ENCODE measurements at places on chromosomes 6 and 20. TPM values are rescaled to one million over a fixed set of nuclear protein-coding genes. Genes with fewer than 3 reads are reported as not detected.
A peak's percentile ranks its signal among the peaks of the same experiment; 100 is the strongest.

ATP6V1G2 gene
- total RNA-seq: 8.8 TPM

BPIFA3 gene
- not detected for total RNA-seq

FAM83B gene
- 0.64 TPM for total RNA-seq

GHRH gene
- not detected for total RNA-seq

GPR63 gene
- total RNA-seq: 0.48 TPM

EYA2 gene
- total RNA-seq: not detected

SCAND1 gene
- 81.4 TPM for total RNA-seq

GRCh38 chr6:43746613-43747102 is 23.4 kb upstream of the VEGFA start:
- no peaks in the 10 kb centered on the region for H3K36me3 ChIP-seq
- H3K4me1 ChIP-seq: no peaks in the 10 kb centered on the region
- H3K27me3 ChIP-seq: peaks cover 21% of the 10 kb centered on the region
- DNase-seq: no peak
- H3K27ac ChIP-seq: no peak overlapping the region

- H3K4me1 ChIP-seq: peaks cover 10% of the 10 kb centered on the region
- no peak overlapping the region for H3K27ac ChIP-seq
- DNase-seq: no peak
- no peaks in the 10 kb centered on the region for H3K36me3 ChIP-seq
- H3K4me3 ChIP-seq: no peak overlapping the region
- no peaks in the 10 kb centered on the region for H3K27me3 ChIP-seq
Measured at GRCh38 chr20:40305303-40305702, 383.7 kb downstream of the MAFB start.

DNA sequence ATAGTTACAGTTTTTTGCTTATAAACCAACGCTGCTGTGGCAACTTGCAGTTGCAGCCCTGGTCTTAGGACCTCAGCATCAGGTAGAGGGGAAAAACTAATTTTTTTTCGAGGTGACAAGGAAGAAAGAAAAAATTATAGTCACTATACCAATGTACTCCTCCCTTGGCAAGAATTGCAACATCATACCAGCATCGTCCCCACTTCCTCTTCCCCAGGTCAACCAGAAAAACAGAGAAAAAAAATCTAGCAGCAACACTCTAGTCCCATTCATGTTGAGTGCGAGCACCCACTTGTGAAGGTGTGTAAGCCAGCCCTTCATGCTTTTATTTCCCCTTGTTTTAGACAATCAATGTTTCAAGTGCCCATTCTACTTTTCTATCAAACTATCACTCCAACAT is 13.1 kb upstream of the DCBLD1 start:
- no peaks in the 10 kb centered on the region for H3K27me3 ChIP-seq
- no peak overlapping the region for H3K27ac ChIP-seq
- no peaks in the 10 kb centered on the region for H3K36me3 ChIP-seq
- no peak for DNase-seq

DNA sequence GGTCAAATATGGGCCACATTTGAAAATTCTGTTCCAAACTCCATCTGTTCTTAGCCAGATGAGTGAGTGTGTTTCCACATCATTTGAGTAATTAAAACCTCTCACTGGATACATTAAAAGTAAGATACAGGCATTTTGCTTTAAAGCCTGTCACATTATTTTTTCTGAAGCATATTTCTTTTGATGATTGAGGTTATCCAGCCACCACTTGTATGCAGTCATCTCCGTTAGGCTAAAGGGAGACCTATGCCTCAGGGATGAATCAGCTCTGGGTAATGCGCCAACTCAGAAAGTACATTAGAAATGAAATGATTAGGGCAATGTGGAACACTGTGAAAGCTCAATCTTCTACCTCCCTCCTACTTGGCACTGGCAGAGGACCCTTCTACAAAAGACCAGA is 90.7 kb downstream of the SNAP25 start:
- peaks cover 54% of the 10 kb centered on the region for H3K4me1 ChIP-seq
- no peak overlapping the region for H3K4me3 ChIP-seq
- H3K27me3 ChIP-seq: no peaks in the 10 kb centered on the region
- DNase-seq: no peak
- no peak overlapping the region for H3K27ac ChIP-seq
- no peaks in the 10 kb centered on the region for H3K36me3 ChIP-seq

DNA sequence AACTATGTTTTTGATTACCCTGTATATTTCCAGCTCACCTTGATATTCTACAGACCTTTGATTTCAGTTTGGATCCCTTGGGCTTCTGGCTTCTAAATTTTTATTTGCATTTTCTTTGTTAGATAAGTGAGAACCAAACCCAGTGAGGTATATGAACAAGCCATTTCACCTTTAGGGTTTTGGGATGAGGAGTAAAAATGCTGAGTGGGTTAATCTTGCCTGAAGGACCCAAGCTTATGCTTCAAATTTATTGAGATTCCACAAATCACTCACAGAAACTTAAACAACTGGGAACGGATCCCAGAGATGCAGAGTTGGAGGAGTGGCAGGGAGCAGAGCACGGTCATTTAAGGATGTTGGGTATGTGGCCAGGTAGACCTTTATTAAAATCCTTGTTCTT is 263.3 kb upstream of the BMP2 start:
- H3K4me3 ChIP-seq: no peak overlapping the region
- no peak overlapping the region for H3K27ac ChIP-seq
- DNase-seq: no peak
- H3K36me3 ChIP-seq: no peaks in the 10 kb centered on the region

DNA sequence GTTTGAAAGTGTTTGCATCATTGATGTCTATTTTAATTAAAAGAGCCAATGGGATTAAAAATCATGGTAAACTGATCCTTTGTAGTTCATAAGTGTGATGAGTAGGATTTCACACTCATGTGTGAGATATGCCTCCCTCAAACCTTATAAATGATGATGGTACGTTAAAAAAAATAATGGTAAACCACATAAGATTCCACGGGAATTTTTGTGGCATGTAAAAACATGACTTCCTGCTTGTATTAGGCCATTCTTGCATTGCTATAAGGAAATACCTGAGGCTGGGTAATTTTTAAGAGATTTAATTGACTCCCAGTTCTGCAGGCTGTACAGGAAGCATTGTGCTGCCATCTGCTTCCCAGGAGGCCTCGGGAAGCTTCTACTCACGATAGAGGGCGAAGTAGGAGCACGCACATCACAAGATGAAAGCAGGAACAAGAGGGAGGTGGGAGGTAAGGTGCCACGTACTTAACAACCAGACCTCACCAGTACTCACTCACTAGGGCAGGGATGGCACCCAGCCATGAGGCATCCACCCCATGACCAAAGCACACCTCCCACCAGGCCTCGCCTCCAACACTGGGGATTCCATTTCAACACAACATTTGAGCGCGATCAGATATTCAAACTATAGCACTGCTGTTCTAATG is 187.6 kb upstream of the QKI start:
- no peak overlapping the region for H3K4me3 ChIP-seq
- no peak for DNase-seq
- no peaks in the 10 kb centered on the region for H3K36me3 ChIP-seq

- H3K4me1 ChIP-seq: no peaks in the 10 kb centered on the region
- H3K36me3 ChIP-seq: no peaks in the 10 kb centered on the region
- H3K27ac ChIP-seq: no peak overlapping the region
- H3K27me3 ChIP-seq: peaks cover 41% of the 10 kb centered on the region
- H3K4me3 ChIP-seq: no peak overlapping the region
Measured at GRCh38 chr6:167442245-167442644, 117.4 kb downstream of the TTLL2 start.

GRCh38 chr20:721876-722275 is 46.3 kb upstream of the SCRT2 start:
- no peak overlapping the region for H3K4me3 ChIP-seq
- DNase-seq: no peak
- H3K27me3 ChIP-seq: peaks cover 37% of the 10 kb centered on the region
- no peaks in the 10 kb centered on the region for H3K36me3 ChIP-seq
- no peak overlapping the region for H3K27ac ChIP-seq

DNA sequence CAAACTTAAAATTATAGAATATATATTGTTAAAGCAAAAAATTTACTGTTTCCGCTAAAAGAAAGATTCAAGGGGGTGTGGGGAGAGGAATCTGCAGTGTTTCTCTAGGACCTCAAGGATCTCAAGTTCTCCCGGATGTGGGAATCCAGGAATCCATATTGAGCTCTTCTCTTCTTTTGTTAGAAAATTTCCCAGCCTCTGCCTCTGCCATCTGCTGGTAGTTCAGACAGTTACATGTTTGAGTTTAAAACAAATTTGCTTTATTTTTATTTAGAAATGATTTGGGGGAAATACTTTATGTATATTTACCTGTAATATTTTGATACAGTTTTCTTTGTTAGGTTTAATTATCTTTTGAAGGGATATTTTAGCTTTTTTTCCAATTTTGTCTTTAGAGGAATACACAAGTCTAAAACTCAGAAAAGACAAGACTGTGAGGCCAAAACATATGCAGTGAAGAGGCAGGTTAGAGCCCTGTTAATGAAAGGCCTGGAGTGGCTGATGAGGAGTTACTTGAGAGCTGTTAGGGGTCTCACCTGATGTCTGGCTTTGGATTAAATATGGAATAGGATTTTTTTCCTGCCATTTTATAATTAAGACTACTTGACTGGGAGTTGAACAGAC is 268.8 kb downstream of the ARID1B start:
- peak overlapping the region; percentile 48 for H3K27ac ChIP-seq
- H3K27me3 ChIP-seq: no peaks in the 10 kb centered on the region
- H3K4me3 ChIP-seq: no peak overlapping the region
- no peak for DNase-seq
- peaks cover 38% of the 10 kb centered on the region for H3K4me1 ChIP-seq

DNA sequence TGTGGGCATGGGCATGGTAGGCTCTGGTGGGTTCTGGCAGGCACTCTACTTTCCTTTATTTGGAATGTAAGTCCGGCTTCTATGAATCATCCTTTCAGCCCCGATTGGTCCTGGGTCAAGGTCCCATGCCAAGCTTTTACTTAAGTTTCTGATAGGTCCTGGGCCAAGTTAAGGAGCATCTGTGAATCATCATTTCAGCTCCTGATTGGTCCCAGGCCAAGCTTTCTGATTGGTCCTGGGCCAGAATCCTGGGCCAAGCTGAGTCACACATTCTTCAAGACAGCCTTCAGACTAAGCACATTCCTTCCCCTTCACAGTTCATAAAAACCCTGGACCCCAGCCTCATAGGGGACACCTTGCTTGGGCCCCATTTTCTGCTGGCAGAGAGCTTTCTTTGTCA is 231.0 kb upstream of the EYS start:
- H3K4me1 ChIP-seq: no peaks in the 10 kb centered on the region
- no peaks in the 10 kb centered on the region for H3K36me3 ChIP-seq
- no peak for DNase-seq

GRCh38 chr20:56626367-56627121 is 2.6 kb upstream of the TFAP2C start:
- peaks cover 31% of the 10 kb centered on the region for H3K4me1 ChIP-seq
- H3K36me3 ChIP-seq: peaks cover 1% of the 10 kb centered on the region
- no peak for DNase-seq
- H3K27ac ChIP-seq: no peak overlapping the region
- no peaks in the 10 kb centered on the region for H3K27me3 ChIP-seq
- peak overlapping the region; percentile 63 for H3K4me3 ChIP-seq

DNA sequence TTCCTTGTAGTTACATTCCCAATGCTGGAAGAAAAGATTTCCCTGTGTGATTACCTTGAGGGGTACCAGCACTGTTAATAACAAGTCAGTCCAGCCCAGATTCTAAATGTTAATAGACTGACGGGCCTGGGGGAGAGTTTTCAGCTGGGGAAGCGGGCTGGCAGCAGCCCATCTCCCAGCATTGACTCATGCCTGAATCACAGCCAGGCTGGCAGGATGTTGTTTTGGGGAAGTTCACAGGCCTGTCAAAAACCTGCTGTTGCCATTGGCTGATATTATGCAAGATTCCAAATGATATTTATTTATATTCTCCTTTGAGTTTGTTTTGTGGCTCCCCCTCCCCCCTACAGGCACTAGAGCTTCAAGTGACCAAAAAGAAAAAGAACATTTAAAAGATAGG is 213.9 kb upstream of the CNR1 start:
- peaks cover 22% of the 10 kb centered on the region for H3K4me1 ChIP-seq
- no peak overlapping the region for H3K4me3 ChIP-seq
- no peak for DNase-seq
- no peaks in the 10 kb centered on the region for H3K36me3 ChIP-seq

DNA sequence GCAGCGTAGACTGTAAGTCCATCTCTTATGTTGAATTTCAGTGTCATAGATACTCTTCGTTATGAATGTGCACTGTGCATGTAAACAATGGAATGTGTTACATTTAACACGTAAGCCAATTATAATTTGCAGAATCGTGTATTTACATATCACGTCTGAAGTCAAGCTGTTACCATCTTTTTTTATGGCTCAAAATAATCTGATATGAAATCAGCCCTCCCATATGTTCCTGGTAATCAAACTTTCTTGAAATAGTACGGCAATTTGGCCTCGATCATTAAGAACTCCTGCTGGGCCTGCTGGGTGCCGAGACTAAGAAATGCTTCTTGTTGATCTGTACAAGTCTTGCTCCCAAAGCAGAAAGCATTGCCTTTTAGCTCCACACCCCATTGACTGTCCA is 89.6 kb upstream of the DOK5 start:
- H3K27ac ChIP-seq: no peak overlapping the region
- H3K4me1 ChIP-seq: no peaks in the 10 kb centered on the region
- H3K27me3 ChIP-seq: peaks cover 33% of the 10 kb centered on the region
- DNase-seq: no peak

GRCh38 chr6:9025796-9026394 is 590.5 kb upstream of the SLC35B3 start:
- no peaks in the 10 kb centered on the region for H3K4me1 ChIP-seq
- peaks cover 2% of the 10 kb centered on the region for H3K27me3 ChIP-seq
- H3K27ac ChIP-seq: no peak overlapping the region

DNA sequence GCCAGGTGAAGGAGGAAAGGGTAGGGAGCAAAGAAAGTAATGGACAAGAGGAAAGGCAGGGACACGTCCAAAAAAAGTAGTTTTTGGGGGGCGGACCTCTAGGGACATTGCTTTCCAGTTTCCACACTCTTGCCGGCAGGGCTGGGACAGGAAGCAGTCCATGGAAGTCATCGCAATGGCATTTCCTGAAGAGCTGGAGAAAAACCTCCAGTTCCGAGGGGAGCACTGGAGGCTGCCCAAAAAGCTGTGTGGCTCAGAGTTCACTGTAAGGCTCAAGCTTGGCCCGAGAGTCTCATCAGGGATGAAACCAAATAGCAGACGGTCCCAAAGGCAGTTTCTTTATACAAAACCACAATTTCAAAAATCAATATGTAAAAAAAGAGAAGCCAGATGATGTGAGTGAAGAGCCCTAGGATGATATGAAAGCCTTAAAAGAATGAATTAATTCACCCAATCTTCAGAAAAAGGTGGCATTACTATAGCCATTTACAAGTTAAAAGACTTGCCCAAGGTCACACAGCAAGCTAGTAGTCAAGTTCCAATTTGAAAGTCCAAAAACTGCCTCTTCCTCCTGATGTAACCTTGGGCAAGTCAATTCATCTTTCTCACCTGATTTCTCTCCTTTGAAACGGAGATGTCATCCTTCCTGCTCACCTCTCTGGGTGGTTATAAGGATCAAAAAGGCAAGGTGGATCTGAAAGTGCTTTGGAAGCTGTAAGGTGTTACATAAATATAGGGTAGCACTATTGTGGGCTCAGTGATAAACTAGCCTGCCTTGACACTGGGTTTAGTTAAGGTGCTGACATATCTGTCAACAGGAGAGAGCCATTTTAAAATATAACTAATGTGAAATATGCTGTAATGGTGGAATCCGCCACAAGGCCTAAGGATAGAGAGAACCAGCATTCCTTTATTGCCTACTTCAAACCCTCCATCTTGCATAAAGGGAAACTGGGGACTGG is 9.1 kb downstream of the BCL2L1 start:
- H3K4me1 ChIP-seq: peaks cover 80% of the 10 kb centered on the region
- peak overlapping the region; percentile 98 for H3K27ac ChIP-seq
- H3K27me3 ChIP-seq: no peaks in the 10 kb centered on the region
- H3K36me3 ChIP-seq: peaks cover 31% of the 10 kb centered on the region
- DNase-seq: no peak

- H3K27ac ChIP-seq: no peak overlapping the region
- H3K27me3 ChIP-seq: peaks cover 22% of the 10 kb centered on the region
- no peak for DNase-seq
- no peaks in the 10 kb centered on the region for H3K36me3 ChIP-seq
- H3K4me1 ChIP-seq: peaks cover 5% of the 10 kb centered on the region
Measured at GRCh38 chr6:49556429-49556837, 6.0 kb downstream of the C6orf141 start.
